ENCODE measurements at places on chromosomes 5 and 9. TPM values are rescaled to one million over a fixed set of nuclear protein-coding genes. Genes with fewer than 3 reads are reported as not detected.

PCDHB14 gene
- 0.20 TPM for total RNA-seq

UBE2B gene
- total RNA-seq, result 30.7 TPM

EEIG1 gene
- total RNA-seq, result 10.8 TPM

LHX3 gene
- not detected for total RNA-seq

SPATA31E1 gene
- total RNA-seq, result 0.59 TPM

RNF224 gene
- total RNA-seq, result not detected

CAAP1 gene
- 11.4 TPM for total RNA-seq

CLK4 gene
- 47.5 TPM for total RNA-seq

PAPPA gene
- total RNA-seq, result 26.8 TPM

ECSCR gene
- 0.37 TPM for total RNA-seq

HACD4 gene
- total RNA-seq, result 3.7 TPM

MUSK gene
- total RNA-seq, result under 0.01 TPM

OR1B1 gene
- not detected for total RNA-seq

ZBTB5 gene
- total RNA-seq, result 5.1 TPM

SPINK13 gene
- total RNA-seq, result not detected

RANBP6 gene
- total RNA-seq, result 19.8 TPM

All from subcutaneous preadipocyte (primary cell).